ENCODE measurements at places on chromosomes 3 and 15. TPM values are rescaled to one million over a fixed set of nuclear protein-coding genes. Genes with fewer than 3 reads are reported as not detected.

The SGO1 gene
- total RNA-seq, result 14.8 TPM

- H3K4me3 ChIP-seq, result no peak overlapping the region
- no peaks in the 10 kb centered on the region for H3K4me1 ChIP-seq
- no peaks in the 10 kb centered on the region for H3K27me3 ChIP-seq
- no peak overlapping the region for H3K27ac ChIP-seq
Observed at GRCh38 chr3:195071011-195071728, 199.8 kb downstream of the XXYLT1 start.

DNA sequence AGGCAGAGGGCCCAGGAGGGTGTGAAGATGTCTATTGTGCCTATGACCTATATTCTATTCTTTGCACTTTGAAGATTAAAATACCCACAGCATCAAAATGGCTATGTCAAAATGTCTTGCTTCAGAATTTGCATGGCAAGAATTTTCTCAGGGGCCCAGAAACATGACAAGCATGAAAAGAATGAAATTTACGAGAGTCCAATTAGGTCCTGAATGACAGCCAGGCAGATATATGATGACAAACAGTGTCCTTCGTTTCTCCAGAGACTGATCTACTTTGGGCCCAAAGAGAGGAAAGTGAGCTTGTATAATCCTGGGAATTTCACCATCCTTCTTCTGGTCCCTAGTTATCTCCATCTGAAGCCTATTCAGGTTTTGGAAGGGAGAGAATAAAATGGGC lies 609.9 kb downstream of the FHIT start:
- H3K4me3 ChIP-seq, result no peak overlapping the region
- H3K27me3 ChIP-seq, result no peaks in the 10 kb centered on the region
- no peak overlapping the region for H3K27ac ChIP-seq
- H3K4me1 ChIP-seq, result no peaks in the 10 kb centered on the region

The CFAP100 gene
- total RNA-seq, result not detected

GRCh38 chr3:110779581-110779980 lies 292.0 kb upstream of the NECTIN3 start:
- no peak for DNase-seq
- H3K4me3 ChIP-seq, result no peak overlapping the region
- no peak overlapping the region for H3K27ac ChIP-seq
- H3K4me1 ChIP-seq, result no peaks in the 10 kb centered on the region
- no peaks in the 10 kb centered on the region for H3K36me3 ChIP-seq
- H3K27me3 ChIP-seq, result no peaks in the 10 kb centered on the region

DNA sequence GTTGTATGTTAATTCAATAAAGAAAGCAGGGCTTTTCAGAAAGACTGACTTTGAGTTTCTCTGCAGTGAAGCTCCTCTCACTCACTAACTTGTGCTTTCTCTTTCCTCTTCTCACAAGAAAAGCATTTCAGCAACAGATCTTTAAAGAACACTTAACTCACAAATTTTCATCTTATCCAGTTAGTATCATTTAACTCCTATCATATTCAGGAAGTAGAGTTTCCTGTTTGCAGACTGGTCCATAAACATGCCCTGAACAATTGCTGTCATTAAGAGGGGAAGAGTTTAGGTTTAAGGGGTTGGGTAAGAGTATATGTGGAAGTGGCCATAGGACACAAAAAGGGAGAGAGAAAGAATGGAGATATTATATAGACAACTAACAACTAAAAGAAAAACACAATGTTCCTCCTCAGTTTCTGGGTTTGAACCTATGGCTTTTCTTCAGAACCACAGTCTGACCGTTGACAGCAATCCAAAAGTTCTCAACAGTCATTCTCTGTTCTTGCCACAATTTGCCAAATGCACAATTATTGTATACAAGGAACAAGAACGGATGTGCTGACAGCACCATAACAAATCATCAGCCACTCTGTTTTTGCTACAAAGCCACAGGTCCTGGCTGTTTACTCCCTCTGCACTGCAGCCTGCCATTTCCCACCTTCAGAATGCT lies 63.9 kb downstream of the CHAC1 start:
- no peaks in the 10 kb centered on the region for H3K27me3 ChIP-seq
- H3K4me1 ChIP-seq, result no peaks in the 10 kb centered on the region
- H3K4me3 ChIP-seq, result no peak overlapping the region
- no peak for DNase-seq

DNA sequence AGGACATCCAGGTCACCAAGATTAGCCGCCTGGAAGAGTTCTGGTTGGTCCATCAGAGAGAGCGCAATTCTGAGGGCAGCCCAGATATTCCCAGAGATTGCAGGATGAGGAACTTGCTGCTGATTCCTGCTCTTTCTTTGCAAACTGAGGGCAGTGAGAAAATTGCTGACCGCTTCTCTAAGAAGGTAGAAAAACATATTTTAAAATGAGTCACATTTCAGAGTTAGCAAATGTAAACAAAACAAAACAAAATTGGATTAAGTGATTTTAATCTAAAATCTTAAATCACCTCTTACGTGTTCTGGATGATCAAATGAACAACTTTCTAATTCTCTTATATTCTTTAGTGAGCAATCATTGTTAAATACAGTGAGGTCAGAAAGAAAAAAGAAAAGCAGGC lies 149.0 kb downstream of the USP13 start:
- H3K36me3 ChIP-seq, result no peaks in the 10 kb centered on the region
- no peaks in the 10 kb centered on the region for H3K4me1 ChIP-seq
- H3K27ac ChIP-seq, result no peak overlapping the region
- DNase-seq, result no peak
- H3K27me3 ChIP-seq, result no peaks in the 10 kb centered on the region

The SLC22A13 gene
- 0.33 TPM for total RNA-seq
